ENCODE measurements at places on chromosomes 5 and 9. TPM values are rescaled to one million over a fixed set of nuclear protein-coding genes. Genes with fewer than 3 reads are reported as not detected.

DNA sequence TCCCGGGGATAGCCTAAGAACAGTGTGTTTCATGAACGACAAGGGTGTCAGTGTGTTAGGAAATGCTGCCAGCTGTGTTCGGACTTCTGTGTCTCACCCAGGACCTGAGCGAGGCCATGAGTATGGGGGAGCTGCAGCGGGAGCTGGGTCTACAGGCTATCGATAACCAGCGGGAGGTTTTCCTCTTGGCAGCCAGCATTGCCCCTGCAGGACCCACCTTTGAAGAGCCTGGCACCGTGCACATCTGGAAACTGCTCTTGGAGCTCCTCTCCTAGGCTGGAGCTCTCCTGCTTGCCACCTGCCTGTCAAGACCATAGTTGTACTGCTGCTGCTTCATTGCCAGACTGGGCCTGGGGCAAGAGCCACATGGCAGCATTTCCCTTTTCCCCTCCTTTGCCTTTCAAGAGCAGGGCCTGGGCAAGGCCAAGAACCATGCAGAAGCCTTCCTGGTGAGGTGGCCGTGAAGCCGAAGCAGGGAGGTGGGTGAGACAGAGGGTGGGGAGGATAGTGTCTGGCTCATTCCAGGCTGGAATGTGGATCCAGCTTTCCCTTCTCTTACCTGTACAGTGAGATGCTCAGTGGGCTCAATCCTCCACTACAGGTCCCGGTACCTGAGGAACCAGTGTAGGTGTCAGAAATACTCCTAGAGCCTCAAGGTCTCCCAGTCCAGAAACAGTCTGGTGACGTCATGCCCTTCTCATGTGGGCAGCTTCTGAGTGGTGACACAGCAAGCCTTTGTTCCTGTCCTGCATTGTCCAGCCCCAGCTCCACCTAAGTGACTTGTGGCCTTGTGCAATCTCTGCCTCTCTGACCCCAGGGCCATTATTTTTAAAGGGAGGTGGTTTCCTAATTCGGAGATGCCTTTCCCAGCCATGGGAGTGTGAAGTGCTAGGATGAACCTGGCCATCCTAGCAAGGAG lies 6.6 kb downstream of the ARL10 start:
- DNase-seq, result no peak

DNA sequence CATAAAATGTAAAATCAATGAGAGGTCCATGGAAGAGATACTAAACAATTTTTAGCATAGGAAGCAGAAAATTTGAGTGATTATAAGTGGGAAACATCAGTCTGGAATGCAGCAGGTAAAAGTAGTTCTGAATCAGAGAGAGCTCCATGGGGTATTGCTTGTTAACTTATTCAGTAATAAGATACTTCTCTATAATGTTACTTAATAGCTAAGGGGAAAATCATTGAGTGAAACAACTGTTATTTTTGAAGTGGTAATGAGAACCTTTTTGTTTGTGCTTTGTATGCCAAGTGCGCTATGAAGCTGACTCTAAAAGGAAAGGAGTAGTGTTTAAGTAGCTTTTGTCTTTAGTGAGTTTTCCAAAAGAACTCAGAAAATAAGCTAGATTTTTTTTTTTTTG lies 95.2 kb downstream of the ERBIN start:
- no peak for DNase-seq

GRCh38 chr9:19281801-19282200 lies 51.3 kb downstream of the DENND4C start:
- DNase-seq, result no peak

DNA sequence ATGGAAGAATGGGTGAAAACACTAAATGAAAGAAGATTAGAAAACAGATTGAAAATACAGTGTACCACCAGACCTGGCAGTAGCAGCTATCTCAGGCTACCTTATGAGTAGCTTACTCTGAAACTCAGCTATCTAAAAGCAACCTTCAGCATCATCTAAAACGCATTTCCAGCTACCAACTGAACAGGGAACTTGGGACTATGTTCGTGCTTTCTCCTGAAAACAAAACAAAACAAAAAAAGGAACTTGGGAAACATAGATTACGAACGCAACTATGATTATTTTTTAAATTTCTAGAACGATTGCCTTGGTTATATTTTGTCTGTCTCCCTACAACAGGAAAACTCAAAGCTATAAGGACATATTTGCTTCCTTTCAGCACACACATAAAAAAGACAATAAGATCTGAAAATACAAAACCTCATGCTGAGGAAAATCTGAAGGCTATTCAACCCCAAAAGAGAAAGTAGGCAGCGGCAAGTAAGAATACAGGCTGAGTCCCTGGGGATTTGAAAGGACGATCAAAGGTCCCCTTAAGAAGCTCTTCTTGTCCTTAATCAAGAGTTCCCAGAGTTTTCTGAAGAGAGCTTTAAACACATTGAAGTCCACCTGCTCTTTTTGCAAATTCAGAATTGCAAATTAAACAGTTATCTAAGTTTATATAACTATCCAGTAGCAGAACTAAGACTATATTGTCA lies 53.4 kb downstream of the OR2K2 start:
- no peak for DNase-seq

DNA sequence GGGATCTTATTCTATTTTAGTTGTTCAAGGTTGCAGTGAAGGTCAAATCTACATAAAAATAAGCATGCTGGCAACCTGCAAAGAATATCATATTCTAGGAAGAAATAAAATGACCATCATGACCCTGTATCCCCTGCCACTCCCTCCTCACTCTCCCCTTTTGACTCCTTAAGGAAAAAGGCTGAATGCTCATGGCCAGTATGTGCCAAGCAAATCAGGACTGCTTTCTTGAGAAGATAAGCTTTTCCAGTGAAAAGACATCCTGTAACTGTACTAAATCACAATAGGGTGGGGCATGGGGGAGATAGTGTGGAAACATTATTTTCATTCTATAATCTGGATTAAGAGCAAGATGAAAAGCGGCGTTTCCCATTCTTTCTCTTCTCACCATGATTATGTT lies 100.6 kb upstream of the LIFR start:
- no peak for DNase-seq

GRCh38 chr5:17282283-17283120 lies 65.1 kb downstream of the BASP1 start:
- no peak for DNase-seq

DNA sequence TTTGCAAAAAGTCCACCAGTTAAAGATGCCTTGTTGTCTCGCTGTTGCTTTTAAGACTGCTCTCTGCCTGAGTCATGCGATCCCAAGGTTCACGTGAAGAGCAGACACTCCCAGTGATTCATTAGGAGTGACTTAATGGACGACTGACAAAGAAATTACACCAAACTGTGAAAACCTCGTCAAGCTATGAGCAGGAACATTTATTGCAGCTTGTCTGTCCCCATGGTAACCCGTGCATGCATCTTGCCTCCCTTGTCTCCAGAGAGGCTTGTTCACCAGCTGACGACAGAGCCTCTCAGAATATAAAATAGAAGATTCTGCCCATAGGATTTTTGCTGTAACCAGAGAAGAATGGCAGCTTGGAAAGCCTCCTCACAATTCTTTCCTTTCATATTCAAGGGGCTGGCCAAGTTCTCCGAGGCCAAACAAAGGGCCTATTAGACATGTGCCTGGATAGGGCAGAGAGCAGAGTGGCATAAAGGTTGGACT lies 352.7 kb downstream of the SPOCK1 start:
- no peak for DNase-seq

- DNase-seq, result no peak
Observed at GRCh38 chr5:102937894-102938293, 182.0 kb downstream of the GIN1 start.

DNA sequence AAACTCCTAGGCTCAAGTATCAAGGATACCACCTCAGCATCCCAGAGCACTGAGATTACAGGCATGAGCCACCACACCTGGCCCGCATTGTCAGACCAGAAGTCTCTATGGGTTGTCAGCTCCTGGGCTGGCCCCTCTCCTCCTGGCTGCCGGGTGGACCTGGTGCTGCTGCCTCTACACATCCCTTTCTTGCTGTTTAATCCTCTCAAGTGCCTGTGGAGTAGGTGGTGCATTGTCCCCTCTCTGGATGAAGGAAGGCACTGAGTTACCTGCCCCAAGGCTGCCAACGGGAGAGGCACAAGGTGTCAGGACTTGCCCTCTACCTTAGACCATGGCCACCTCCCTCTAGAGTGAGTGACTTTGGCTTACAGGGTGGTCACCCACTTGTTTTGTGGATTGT lies 37.4 kb downstream of the PHF2 start:
- DNase-seq, result no peak

DNA sequence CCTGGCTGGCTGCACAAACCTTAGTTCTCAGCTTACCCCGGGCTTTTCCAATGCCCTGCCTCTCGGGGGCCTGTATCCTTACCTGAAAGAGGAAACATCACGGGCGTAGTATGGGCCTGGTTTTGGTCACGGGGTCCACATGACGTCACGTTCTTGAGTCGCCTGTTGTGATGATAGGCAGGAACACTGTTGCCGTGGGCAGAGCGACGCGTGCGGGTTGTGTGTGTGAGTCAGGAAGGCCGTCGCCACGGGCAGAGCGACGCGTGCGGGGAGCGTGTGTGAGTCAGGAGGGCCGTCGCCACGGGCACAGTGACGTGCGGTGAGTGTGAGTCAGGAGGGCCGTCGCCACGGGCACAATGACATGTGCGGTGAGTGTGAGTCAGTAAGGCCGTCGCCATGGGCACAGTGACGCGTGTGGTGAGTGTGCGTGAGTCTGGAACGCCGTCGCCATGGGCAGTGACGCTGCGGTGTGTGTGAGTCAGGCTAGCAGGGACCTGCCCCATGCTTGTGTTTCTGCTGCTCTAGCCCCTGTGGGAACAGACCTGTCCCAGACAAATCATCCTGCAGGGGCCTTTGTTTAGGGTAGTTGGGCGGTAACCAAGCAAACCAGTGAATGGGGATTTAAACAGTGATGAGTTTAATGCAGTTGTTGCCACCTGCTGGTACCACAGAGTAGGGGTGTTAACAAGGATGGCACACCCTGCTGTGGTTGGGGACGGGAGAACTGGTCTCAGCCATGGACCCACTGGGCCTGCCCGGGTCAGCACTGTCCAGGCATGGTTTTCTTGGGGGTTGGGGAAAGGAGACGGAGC lies 19.8 kb downstream of the TRIP13 start:
- no peak for DNase-seq

DNA sequence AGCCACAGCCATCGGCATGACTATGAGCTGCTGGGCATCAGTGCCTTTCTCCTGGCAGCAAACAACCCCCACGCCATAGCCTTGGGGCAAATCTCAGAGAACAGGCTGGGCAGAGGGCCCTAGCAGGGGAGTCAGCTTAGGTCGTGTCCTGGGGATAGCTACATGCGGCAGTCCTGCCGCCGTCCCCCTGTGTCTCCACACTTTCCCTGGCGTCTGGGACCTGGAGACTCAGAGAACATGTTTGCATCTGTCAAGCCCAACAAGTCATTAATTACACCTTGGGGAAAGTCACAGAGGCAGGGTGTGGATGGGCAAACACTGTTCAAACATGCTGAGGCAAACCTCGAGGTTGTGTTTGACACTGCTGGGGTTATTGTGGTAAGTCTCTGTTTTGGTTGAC lies 123.6 kb downstream of the C5orf15 start:
- DNase-seq, result no peak

GRCh38 chr5:98416541-98416940 lies 356.9 kb upstream of the RGMB start:
- no peak for DNase-seq

DNA sequence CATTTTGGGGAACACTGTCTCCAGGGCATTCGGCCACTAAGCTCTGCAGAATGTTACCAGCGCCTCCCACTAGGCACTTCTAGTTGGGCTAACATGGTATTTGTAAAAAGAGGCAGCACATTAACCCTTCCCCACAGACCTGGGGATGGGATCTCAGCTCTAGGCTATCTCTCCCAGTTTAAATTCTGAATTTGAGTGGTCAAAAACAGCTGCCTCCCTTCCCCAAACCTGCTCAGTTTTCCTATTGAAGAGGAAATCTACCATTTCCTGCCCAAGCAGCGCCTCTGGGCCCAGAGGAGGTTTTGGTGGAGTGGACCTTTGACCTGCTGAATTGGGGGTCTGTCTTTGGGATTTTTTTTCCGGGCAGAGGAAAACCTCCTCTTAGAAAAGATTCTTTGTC lies 53.2 kb downstream of the ENC1 start:
- no peak for DNase-seq

GRCh38 chr9:76558465-76558864 lies 99.5 kb downstream of the GCNT1 start:
- DNase-seq, result no peak

Gene SLC31A1
- total RNA-seq, result 11.2 TPM

Gene TLR4
- not detected for total RNA-seq

Gene SLCO6A1
- total RNA-seq, result 1.6 TPM

Gene SPOCK1
- 25.4 TPM for total RNA-seq

Gene IFNA4
- not detected for total RNA-seq
